ENCODE measurements at places on chromosomes 4 and X.

DNA sequence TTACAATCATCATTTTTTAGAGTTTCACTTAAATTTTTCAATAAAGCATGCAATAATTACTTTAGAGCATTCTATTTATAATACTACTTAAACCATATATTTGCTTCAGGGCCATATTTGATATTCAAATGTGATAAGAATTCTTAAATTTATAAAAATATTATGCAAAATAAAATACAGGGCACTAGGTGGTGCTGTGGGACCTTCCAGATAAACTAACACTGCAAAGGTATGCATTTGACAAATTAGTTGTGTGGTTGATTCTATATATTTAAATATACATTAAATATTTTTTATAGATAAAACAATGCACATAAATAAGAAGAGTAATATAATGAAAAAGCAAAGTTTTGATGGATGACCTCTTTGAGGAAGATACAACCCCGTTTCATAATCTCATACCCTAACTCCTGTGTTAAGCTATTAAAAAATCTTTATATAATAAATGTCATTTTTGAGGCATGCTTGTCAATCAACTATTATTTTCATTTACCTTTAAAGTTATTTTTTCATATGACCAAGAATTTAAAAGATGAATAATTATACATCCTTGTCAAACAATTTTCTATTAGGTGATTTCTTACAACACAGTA is 128.4 kb downstream of the REELD1 start:
- DNase-seq = peak; percentile 29

GRCh38 chr4:25113915-25114904 is 46.0 kb downstream of the SEPSECS start:
- peak; percentile 58 for DNase-seq

DNA sequence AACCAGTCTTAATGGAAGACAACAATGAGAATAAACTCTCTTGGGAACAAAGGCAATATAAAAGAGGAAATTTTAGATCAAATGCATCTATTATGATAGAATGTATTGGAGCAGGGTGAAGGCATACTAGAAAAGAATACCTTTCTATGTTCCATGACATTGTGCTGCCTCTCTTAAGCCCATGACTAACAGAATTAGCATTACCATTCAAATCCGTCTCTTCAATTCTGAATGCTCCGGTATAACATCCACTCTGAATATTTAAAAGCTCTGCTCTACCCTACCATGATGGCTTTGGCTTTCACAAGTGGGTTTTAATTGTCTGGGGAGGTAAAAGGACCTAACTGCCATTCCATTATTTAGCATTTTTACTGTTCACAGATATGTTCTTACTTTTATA is 1878.4 kb downstream of the ARAP2 start:
- DNase-seq = no peak

- DNase-seq = no peak
Observed at GRCh38 chr4:73894001-73894400, 24.8 kb downstream of the CXCL1 start.

GRCh38 chrX:32987142-32987541 is 224.2 kb downstream of the DMD start:
- DNase-seq = no peak

DNA sequence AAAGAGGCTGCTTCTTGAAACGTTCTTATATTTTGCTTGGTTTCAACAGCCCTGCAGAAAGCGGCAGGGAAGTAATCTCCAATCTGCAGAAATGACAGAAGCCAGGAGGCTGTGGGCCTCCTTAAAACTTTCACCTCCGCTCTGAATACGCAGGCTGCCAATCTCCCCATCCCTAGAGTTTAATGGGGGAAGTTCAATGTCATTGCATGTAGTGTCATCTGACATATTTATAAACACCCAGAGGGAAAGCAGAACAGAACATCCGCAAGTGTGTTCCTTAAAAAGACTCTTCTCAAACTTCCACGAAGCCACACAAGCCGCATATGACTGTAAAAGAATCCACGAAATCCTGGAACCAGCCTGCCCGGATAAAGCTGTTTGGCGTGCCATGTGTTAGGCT is 148.8 kb upstream of the TBL1X start:
- DNase-seq = no peak

GRCh38 chr4:189385098-189385497 is 555.6 kb upstream of the FRG1 start:
- no peak for DNase-seq

- DNase-seq = no peak
Observed at GRCh38 chr4:88702782-88703181, 5.2 kb upstream of the NAP1L5 start.

GRCh38 chrX:154374313-154375155 is at the start of gene FLNA:
Gene FLNA (minus strand): TSS chrX:154374634. CDS start chrX:154371245, 3,389 bp downstream.
- peak; percentile 53 for DNase-seq

DNA sequence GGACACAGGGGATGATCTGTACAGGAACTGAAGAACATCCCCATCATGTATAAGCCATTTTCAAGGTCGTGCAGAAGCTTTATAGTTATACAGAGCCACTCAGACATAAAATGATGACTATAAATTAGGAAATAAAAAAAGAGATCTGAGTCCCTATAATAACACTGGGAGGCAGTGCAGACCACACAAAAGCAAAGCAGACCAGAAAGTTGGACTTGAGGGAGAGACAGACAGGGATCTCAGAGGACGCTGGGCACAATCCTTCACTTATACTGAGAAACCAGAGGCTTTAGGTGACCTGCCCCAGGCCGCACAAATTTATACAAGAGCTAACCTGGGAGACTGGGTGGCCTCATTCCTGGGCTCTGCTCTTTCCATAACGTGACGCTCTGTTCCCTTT is 70.5 kb downstream of the HADH start:
- peak; percentile 45 for DNase-seq

DNA sequence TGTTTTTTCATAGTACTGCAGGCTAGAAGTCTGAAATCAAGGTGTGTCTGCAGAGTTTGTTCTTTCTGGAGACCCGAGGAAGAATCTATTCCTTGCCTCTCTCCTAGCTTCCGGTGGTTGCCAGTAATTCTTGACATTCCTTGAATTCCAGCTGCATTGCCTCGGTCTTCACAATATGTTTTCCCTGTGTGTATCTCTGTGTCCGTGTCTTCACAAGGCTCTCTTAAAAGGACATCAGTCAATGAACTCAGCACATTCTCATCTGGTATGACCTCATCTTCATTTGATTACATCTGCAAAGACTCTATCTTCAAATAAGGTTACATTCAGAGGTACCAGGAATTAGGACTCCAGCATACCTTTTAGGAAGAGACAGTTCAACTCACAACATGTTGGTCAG is 163.4 kb downstream of the BANK1 start:
- DNase-seq = peak; percentile 79

DNA sequence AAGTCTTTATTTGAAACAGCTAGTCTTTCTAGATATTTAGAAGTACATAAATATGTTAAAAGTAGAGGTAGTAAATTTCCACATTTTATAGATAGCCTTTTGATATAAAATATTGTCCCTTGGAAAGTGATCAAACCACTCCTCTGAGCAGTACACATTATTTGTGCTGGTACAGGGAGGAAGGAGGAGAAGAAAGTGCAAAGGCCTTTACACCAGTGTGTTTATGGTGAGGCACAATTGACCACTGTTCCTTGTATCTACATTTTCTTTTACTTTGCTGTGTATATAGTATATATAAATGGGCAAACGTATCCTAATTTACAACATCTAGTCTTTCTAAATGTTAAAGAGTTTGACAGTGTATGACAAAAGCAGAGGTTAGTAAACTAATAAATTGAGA is 39.9 kb downstream of the CXCL8 start:
- no peak for DNase-seq

DNA sequence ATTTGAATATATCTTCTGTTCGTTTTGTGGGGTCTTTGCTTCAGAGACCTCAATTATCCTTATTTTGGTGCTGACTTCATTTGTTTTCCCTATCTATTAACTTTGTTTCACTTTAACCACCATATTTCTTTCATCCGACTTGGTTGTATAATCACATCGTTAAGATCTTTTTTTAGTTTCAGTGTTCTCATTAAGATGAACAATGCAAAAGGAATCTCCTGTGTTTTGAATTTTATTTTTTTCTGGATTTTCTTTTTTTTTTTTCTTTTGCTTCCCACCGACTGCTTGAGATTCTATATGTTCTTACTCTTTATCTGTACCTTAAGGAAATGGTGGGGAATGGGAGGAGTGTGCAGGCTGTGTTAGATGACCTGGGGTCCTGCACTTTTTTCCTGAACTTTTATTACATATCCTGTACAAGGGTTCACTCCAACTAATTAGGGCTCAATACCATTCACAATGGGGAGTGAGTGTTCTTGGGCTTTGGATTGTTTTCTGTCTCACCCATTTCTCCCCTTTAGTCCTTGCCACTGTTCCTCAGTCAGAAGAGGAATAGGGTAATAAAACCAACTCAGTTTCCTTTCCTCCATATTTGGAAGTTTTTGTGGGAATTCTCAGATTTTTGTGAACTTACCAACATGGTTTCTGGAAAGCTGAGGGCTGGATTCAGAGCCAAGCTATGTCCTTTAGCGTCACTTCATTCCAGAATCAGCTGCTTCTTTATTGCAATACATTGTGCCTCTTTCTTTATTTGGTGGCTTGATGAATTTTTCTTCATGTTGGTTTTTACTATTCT is 43.2 kb upstream of the BMPR1B start:
- DNase-seq = peak; percentile 61

DNA sequence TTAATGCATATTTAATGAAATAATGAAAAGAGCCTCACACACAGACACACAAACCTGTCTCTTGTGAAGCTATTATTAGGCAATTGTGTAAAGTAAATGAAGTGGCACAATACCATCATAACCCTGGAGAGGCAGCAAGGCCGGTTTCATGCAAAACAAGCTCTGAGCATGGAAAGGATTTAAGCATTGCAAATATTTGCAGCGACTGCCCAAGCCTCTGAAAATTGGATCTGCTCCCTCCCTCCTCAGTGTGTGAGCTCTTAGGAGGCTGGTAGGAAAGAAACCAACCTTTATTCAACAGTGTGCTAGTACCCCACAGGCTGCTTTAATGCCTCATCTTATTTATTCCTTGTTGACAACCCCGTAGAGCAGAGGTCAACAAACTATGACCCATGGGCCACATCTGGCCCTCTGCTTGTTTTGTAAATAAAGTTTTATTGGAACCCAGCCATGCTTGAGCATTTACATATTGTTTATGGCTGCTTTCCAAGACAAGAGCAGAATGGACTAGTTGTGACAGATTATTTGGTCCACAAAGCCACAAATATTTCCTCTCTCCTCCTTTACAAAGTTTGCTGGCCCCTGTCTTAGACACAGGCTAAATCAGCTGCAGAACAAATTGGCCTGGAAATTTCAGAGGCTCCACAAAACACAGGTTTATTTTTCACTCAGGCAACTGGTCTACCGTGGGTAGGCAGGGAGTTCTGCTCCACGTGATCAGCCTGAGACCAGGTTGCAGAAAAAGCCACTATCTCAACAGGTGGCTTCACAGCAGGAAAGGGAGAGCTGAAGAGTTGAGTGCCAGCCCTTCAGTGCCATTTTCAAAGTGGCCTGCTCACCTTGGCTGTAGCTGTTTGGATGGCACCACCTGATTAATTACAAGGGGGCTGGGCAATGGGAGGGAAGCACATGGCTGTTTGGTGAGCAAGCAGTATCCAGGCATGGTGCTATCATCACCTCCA is 16.8 kb downstream of the RS1 start:
- DNase-seq = peak; percentile 12

DNA sequence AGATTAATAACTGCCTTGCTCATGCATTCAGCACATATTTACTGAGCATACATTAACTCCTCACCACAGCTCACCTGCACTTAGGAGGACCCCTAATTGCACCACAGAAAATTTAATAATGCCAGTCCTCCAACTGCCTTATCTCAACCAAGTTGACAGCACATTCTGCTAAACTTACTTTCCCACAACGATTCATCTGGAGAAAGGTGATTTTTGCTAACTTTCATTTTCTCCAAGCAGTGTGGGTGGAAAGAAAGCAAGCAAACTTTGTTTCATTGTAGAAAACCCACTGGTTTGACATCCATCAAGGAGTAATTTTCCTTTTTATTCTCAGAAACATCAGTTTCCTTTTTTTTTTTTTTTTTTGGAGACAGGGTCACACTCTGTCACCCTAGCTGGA is 49.1 kb downstream of the RASGEF1B start:
- DNase-seq = no peak

DNA sequence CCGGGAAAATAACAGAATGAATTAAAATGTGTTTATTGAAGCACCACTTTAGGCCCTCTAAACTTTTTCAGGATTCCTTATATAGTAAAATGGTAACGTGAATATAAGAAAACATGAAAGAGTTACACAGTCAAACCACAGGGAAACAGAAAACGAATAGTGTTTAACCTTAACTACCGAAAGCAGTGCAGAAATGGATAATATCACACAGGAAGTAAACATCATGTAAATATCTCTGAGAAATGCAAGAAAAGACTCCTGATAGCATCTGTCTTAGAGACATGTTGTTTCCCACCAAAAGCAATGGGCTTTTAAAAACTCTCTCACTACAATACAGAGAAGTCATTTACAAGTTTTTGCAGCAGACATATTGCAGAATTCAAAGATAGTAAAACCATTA is 323.9 kb upstream of the CXXC4 start:
- DNase-seq = no peak

GRCh38 chr4:40669504-40669903 is 39.8 kb upstream of the RBM47 start:
- no peak for DNase-seq

DNA sequence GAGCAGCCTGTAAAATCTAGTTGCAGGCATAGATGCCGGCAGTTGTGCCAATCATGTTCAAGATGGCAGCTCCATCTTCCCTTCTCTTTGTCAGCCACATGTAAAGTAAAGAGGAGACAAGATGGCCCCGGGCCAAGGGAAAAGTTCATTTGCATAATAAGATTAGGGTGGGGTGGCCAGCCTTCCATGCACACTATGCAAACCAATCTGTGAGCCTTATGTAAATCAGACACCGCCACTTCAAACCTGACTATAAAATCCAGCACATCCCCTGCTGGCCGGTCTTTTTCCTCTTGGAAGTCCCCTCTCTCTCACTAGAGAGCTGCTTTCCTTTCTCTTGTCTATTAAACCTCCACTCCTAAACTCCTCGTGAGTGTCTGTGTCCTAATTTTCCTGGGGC is 78.9 kb upstream of the CBR4 start:
- no peak for DNase-seq

DNA sequence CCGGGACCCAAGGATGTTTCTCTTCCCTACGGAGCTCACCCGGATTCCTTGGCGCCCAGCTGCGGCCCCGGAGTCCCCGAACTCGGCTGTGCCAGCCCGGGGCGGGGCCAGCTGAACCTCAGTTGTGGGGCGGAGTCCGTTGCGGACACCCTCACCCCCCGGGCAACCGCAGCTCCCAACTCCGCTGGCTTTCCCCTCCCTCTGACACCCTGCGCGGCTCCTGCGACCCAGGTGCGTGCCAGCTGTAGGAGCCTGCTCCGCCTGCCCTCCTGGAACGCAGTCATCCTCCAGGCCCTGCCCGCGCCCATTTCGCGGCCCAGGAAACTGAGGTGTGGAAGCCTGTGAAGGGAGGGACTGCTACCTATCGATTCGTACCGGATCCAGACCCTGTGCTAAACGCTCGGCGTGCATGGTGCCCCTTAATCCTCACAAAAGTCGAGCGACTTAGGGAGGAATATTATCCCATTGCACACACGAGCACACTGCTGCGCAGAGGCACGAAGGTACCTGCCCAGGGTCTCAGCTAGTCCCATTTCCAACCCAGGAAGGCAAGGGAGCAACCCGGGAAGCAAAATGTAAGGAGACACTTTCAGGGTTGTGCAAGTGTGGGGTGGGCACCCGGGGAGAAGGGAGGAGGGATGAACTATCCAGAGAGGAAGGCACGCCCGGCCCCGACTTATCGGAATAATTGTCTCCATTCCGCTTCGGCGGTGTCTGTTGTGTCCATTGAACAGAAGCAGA is 12.3 kb downstream of the MSX1 start:
- no peak for DNase-seq

All from M059J (cell line).